ENCODE measurements at places on chromosomes 11 and 22.
A peak's percentile ranks its signal among the peaks of the same experiment; 100 is the strongest.

GRCh38 chr11:62540804-62541701 lies 5.6 kb downstream of the AHNAK start:
- DNase-seq, result peak; percentile 83

DNA sequence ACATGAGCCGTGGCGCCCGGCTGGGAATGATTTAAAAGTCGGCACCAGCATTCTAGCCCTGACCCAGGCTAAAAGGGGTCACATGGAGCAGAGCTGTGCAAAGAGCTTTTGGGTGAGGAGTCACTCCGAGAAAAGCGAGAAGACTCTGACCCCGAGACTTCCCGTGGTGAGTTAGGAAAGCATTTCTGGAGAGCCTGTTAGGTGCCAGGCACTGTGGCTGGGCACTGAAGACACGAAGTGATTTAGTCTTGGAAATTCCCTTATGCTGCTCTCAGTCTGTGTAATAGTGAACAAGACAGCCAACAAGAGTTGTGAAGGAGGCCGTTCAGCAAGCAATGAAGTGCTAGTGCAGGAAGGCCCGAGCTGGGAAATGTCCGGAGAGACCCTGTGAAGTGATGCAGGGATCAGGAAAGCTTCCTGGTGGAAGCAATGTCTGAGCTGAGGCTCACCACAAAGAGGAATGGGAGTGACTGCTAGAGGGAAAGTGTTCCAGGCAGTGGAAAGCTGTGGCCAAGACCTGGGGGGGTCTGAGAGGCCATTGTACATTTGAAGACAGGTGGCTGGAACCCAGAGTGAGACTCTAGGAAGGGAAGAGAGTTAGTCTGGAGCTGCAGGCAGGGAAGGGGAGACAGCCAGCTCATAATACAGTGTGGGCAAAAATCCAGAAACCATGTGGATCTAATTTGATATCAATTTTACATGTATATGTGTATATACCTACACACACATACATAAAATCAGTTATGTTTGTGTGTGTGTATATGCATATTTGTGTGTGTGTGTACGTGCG lies 31.6 kb downstream of the MARK2 start:
- DNase-seq, result peak; percentile 49

- no peak for DNase-seq
Observed at GRCh38 chr11:44684859-44685281, 41.9 kb upstream of the TSPAN18 start.

GRCh38 chr11:1138097-1138496 lies 19.7 kb upstream of the MUC5AC start:
- DNase-seq, result no peak
